Renal cortical epithelial cell (primary cell): ENCODE measurements at places on chromosomes 1 and 21.

GRCh38 chr1:39895731-39896480, 5.8 kb downstream of the MYCL start:
- DNase-seq, result no peak

GRCh38 chr1:198273748-198274295, 117.0 kb downstream of the NEK7 start:
- no peak for DNase-seq

DNA sequence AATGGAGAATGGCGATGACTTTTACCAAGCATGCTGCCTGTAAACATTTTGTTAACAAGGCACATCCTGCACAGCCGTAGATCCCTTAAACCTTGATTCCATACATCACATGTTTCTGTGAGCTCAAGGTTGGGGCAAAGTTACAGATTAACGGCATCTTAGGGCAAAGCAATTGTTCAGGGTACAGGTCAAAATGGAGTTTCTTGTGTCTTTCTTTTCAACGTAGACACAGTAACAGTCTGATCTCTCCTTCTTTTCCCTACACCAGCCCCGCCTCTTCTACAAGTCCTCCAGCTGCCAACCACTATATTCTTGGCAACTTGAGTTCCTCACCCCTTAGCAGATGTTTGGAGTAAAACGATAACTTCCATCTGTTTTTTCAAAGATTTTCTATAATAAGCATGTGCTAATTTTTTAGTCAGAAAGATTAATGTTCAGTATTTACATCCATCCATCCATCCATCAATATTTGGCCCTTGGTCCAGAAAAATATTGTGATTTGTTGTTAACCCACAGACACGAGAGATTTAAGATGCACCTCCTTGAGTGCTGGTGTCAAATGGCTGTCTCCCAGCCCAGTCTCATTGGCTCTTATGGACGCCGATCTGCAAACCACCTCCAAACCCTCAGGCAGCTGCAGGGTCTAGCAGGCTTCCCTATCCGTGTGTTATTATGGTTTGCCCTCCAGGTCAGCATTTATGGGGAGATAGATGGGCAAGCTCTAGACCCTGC, 3.8 kb downstream of the DNALI1 start:
- no peak for DNase-seq

GRCh38 chr1:51564124-51564523, 45.1 kb upstream of the EPS15 start:
- peak; percentile 72 for DNase-seq

DNA sequence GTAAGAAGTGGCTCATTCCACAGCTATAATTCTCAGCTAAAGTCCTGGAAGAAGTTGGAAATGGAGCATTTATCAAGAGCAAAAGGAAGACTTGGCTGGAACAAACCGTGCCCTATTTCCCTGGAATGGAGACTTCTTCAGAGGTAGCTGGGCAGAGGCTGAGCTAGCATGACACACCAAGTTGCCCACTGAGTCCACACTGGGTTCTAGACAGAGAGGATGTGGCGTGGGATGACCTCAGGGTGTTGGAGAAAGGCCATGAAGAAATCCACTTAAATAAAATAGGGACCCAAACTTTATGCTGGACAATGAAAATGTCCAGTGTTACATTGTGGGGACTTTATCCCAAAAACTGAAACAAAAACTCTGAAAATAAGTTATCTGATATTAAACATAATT, 116.2 kb downstream of the KCNJ6 start:
- no peak for DNase-seq

GRCh38 chr1:95660736-95661135, 426.7 kb downstream of the RWDD3 start:
- no peak for DNase-seq

DNA sequence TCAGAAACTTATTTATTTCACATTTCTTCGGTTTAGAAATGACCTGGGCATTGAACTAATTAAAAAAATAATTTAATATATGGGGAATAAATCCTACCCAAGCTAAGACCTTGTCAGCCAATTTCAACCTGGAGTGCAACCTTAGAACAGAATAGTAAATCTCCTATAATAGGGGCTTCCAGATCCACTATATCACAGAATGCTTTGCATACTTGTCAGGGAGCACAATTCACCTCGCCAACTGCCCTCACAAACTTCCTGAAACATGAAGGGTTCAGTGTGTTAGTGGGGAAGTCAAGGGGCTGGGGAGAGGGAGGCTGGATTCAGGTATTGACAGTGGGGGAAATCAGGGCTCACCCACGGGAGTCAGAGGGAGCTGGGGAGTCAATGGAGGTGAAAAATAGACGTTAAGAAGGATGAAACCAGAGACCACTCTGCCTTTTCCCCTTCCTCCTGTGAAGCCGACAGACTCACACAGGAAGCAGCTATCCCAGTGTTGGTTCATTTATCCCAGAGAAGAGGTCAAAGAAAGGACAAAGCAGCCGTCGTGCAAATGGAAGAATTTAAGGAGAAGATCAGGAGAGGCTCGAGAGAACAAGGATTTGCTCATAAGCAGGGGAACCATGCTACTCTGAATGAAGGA, 453.3 kb downstream of the NUF2 start:
- DNase-seq, result no peak
